Activated T-cell treated with anti-CD3 and anti-CD28 coated beads, Interleukin-2, amount 50 U/mL, for 48 hours (primary cell): ENCODE measurements at places on chromosomes 3 and 15.

- no peak for DNase-seq
Observed at GRCh38 chr3:77795013-77795412, 755.1 kb downstream of the ROBO2 start.

DNA sequence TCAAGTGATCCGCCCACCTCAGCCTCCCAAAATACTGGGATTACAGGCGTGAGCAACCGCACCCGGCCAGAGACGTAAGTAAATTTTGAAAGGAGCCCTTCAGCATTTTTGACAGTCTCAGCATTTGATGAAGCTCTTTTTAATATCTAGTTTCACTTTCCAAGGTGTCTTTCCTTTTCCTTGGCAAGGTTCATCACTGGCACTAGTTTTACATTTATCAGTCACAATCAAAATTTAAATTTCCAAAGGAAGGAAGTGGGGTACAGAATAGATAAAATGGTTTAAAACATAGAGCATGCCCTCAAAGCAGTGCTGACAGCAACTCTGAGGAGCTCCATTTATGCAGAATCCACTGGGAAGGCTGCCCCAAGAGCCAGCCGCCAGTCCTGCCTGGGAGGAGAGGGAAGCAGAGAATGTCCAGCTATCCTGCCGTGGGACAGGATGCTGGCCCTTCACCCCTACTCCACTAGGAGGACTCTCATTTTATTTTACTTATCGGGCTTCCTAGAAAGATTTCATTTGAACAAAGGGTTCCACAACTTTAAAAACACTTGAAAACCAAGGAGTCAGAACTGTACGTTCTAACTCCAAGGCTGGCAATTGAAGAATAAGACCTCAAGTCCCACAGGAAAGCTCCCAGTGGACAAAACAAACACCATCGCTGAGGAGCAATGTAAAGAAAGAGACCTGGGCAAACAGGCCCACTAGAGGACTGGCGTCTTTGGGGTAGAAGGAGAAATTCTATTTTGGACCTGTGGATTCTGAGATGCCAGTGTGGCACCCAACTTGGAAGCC, 9.9 kb downstream of the SFMBT1 start:
- no peak for DNase-seq

- no peak for DNase-seq
Observed at GRCh38 chr3:185071287-185071800, 81.5 kb downstream of the C3orf70 start.

DNA sequence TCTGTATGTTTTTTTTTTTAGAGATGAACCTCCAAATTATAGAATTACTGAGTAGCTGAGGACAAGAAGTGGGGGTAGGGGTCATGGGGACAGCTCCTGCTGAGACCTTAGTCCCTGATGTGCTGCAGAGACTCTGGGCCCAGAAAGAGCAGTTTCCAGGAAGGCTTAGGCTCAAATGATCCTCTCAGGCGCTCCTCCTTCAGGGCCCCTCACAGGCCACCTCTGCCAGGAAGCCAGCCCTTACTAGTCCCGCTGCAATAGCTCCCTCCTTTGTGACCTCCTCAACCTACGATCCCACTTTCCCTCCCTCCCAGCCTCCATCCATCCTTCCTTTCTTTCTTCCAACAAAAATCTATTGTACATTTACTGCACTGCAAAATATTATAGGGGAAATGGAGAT, 24.6 kb downstream of the SLC28A1 start:
- no peak for DNase-seq

DNA sequence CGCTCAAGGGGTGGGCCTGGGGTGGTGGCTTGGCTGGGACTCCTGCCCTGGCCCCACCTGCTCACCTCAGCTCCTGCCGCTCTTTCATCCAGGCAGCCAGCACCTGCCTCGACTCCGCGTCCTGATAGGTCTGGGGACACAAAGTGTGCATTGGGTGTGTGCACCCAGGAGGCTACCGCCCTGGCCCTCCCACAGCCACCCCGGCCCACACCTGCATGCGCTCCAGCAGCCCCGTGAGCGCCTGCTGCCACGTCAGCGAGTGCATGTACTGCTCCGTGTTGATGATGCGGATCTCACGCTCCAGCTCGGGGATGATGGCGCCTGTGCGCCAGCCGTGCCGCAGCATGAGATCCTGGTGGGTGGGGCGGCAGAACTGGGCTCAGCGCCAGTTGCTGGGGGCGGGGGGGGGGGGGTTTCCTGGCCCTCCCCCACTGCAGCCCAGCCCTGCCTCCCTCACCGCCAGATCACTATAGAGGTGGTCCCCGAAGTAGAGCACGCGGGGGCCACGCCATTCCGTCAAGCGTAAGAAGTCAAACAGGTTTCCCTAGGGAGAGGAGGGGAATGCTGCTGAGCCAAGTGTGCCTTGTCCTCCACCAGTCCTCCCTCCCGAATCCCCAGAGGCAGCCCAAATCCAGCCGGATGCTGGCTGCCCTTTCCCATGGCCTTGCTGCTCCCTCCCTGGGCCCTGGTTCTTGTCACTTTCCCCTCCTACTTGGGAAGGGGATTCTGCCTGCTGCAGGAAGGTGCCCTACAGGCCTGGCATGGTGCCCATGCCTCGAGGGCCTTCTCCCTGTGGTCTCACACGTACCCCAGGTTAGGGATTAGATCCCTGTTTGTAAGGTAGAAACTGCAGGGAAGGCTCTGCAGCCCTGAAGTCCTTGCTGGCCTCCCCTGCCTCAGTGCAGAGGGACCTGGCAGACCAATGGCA, 8.6 kb downstream of the NT5DC2 start:
- no peak for DNase-seq

DNA sequence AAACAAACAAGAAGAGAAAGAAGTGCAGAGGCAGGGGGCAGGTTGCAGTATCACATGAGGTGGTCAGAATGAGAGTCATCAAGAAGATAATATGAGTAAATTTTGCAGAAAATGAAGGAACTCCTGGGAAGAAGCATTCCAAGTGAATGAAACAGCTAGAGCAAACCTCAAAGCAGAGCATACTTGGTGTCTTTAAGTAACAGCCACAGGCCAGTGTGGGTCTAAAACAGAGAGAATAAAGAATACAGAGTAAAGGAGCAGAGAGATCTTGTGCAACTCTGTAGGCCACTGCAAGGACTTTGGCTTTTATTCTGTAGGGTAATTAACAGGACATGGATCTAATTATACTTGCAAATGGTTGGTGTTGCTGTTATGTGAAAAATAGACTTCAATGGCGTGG, 81.3 kb downstream of the STAC start:
- DNase-seq, result no peak

GRCh38 chr3:188830893-188831292, 340.9 kb upstream of the TPRG1 start:
- DNase-seq, result no peak

- no peak for DNase-seq
Observed at GRCh38 chr15:99863550-99864198, 130.4 kb upstream of the LYSMD4 start.

DNA sequence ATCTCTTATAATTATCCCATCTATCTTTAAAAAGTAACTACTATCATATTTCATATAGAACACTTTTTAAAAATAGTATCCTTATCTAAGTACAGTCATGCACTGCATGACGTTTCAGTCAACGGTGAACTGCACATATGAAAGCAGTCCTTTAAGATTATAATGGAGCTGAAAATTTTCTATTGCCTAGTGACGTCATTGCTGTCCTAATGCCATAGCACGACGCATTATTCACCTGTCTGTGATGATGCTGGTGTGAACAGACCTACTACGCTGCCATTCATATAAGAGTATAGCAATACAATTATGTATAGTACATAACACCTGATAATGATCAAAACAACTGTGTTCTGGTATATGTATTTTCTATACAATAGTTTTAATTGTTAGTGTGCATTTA, 225.0 kb downstream of the SOX2 start:
- no peak for DNase-seq

DNA sequence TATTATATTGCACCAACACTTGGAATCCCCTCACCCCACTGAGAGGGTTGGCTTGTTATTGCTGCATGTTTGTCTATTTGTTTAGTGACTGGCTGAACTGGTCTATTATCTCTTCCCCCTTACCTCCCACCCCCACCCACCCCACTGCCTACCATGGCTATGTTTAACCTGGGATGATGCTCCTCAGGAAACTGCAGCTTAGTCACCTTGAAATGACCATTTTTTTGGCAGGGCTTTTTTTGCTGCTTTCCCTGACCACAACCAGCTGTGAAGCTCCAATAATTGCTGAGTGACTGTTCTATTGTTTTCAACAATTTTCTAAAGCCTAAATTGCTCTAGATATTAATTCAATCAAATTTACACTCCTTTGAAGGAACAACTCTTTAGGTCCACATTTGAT, 137.9 kb upstream of the CADM2 start:
- DNase-seq, result no peak

- no peak for DNase-seq
Observed at GRCh38 chr15:73944161-73945129, 18.2 kb downstream of the LOXL1 start.

DNA sequence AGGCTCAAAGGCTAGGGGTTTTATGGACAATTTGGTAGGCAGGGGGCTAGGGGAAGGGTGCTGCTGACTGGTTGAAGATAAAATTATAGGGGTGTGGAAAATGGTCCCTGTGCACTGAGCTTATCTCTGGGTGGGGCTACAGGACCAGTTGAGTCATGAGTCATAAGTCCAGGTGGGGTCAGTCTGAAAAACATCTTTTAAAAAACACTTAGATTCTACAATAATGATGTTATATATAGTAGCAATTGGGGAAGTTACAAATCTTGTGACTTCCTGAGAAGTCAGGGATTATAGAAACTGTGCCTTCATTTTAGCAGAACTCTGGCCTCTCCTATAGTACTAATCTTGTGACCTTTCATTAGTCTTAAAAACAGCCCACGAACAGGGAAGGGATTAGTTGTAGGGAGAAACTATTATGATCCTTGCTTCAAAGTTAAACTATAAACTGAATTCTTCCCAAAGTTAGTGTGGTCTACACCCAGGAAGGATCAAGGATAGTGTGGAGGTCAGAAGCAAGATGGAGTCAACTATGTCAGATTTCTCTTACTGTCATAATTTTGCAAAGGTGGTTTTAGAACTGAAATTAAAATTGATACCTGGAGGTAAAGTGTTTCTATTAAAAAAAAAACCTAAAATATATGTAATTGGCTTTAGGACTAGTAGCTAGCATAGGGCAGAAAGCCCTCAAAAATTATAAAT, 130.1 kb downstream of the P2RY1 start:
- no peak for DNase-seq

- DNase-seq, result no peak
Observed at GRCh38 chr3:52606373-52607085, 70.1 kb downstream of the UQCC5 start.

GRCh38 chr3:10459954-10460754, 45.2 kb downstream of the ATP2B2 start:
- DNase-seq, result peak; percentile 62

DNA sequence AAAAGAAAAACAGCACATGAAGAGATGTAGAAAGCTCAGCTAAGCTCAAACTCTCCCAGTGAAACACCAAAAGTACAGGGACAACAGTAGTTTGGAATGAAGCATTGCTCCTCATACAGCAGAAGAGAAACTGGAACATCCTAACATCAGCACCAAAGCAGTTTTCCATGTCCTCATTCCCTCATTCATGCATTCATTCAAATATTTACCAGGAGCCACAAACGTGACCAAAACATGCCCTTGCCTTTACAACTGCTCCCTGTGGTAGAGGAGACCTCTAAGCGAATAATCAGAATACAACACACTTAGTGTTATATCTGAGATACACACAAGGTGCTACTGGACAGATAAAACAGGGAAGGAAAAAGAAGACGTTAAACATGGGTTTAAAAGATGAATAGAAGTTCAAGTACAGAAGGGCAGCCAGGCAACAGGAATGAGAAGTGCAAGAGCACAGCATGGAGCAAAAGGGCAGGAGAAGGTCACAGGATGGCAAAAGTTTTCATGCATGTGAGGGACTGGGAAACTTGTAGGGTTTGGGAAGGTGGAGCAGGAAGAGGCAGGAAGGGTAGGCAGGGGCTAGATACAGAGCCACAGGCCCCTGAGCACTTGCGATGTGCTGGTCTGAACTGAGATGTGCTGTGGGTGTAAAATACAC, 58.5 kb upstream of the LMCD1 start:
- DNase-seq, result no peak

DNA sequence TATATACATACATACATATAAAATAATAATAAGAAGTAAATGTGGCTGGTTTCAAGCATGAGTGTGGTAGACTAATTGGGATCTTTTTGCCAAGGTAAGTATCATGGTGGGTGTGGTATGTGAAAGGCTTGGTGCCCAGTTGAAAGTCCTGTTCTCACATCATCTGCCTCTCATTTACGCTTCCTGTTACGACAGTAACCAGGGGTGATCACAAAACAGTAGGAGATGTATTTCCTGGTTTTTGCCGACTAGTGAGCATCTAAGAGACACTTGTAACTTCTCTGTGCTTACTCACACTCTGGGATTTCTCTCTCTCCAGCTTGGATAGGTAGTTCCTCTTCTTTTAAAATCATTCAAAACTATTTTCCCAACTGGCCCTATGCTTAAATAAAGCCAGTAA, 1028.3 kb upstream of the NR2F2 start:
- DNase-seq, result no peak

DNA sequence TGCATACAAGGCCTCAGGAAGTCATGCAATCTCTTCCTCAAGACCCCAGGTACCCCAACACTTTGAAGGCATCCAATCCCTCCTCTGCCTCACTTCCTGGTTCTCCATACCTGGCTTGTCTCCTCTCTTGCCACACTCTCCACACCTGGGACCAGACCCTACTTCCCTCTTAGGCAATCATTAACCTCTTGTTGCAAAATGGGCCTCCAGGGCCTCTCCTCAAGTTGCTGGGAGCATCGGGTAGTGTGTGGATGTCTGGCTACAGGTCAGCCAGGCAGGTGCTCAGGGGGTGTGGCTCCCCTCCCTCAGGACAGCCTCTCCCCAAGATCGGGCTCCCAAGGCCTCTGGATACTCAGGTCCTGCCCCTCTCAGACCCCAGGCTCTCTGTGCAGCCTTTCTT, 8.6 kb downstream of the PLA2G4E start:
- DNase-seq, result no peak

DNA sequence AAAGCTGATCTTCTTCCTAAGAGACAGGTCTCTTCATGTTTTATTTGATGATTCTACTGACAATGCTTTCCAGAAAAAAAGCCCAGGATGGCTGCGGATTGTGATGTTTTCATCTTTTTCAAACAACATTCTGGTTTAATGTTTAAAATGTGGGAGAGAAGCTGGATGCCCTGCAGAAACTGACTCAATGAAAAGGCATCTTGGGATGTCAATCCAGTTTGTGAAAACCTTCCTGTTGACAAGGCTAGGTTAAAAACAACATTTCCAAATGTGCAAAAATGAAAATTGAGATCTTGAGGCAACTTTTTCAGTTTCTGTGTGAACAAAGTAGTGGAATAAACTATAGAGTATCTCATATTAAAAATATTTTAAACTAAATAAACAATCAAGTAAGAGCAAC, 156.0 kb upstream of the MRPL3 start:
- no peak for DNase-seq

- DNase-seq, result no peak
Observed at GRCh38 chr3:47083786-47084185, 80.1 kb downstream of the SETD2 start.

- DNase-seq, result no peak
Observed at GRCh38 chr3:180594631-180595558, 7.1 kb upstream of the TTC14 start.

GRCh38 chr3:182710557-182711157, 82.6 kb upstream of the ATP11B start:
- DNase-seq, result no peak
